ENCODE measurements at places on chromosomes 3 and 15.

- no peak for DNase-seq
Observed at GRCh38 chr3:37291275-37291700, 116.9 kb upstream of the LRRFIP2 start.

DNA sequence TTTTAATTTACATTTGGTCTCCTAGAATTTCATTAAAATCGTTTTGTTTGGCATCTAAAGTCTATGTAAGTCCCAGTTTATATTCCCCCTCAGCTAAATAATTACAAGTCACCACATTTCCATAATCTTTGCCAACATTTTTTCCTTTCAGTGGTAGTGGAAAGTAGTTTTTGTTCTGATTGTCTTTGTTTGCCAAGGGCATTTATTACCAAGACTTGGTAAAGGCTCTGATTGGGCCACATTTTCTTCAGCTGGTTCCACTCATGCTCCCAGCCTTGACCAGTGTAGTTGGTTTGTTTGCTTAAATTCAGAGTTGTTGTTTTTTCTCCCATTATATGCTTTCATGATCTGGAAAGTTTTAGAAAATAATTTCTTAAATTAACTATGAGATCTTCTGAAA, 153.4 kb upstream of the MME start:
- DNase-seq = no peak

DNA sequence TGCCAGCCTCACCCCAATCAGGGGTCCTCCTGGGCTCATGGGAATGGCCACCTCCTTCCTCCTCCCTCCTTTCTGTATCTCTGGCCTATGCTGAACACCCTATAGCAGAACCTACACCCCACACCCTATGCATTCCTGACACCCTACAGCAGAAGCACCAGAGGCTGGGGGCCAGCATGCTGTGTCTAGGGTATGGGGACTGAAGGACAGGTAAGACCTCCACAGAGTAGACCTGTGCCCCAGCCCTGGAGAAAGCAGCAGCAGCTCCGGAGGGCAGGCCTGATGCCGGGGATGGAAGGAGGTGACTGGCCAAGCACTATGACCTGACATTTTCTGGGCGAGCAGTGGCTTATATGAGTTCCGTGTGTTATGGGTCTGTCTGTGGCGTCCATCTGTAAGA, 66.9 kb downstream of the TLE3 start:
- no peak for DNase-seq

GRCh38 chr3:187450431-187451190, 82.4 kb downstream of the RTP4 start:
- DNase-seq = no peak

DNA sequence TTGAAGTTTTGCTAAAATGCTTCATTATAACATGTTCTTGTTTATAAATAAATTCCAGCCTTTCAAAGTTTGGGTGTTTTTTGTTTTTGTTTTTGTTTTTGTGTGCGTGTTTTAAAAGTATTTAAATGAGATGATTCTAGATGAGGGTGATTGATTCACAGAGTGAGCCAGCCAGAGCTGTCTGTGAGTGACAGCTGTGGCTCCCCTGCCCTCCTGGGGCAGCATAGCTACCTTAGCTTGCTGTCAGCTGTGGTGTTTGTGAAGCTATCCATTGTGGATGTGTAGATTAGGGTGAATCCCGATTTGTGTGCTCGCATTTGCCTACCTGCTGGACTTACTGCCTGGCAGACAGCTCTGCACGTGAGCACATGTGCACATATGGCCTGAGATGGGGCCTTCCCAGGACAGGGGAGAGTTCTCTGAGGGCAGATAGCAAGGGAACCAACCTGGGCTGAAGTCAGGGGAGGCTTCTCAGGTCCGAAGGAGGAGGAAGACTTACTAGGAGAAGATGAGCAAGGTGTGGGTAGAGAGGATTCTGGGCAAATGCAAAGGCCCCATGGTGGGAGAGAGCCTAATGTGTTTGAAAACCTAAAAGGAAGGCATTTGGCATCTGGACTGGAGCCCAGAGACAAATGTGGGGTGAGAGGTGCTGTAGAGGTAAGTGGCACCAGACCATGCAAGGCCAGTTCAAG, 124.2 kb downstream of the EEFSEC start:
- no peak for DNase-seq

- DNase-seq = no peak
Observed at GRCh38 chr15:93286446-93286845, 197.4 kb upstream of the RGMA start.

DNA sequence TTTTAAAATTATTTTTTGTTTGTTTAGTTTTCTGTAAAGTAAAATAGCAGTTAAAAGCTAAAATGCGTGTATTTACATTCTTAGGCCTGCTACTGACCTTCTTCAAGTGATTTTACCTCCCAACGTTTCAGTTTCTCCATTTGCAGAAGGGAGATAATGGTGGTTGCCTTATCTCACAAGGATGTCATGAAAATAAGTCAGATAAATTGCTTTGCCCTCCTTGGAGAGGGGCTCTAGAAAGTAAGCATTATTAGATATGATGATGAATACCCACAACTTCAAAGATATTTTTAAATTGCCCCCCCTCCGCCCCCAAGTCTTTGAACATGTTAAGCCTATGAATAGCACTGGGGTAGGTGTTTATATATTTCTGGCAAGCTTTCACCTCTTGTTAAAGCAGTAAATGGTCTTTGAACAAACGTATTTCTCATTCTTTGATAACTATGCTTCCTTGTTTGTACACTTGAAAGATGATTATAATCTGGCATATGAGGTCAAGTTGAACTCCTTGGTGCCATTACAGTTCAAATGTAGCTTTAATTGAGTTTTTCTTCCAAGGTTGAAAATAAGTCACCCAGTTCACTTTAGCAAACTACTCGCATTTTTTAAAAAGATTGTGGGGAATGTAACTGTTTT, 6.4 kb downstream of the TERC start:
- no peak for DNase-seq

GRCh38 chr15:70133296-70133695, 35.6 kb upstream of the TLE3 start:
- DNase-seq = no peak

DNA sequence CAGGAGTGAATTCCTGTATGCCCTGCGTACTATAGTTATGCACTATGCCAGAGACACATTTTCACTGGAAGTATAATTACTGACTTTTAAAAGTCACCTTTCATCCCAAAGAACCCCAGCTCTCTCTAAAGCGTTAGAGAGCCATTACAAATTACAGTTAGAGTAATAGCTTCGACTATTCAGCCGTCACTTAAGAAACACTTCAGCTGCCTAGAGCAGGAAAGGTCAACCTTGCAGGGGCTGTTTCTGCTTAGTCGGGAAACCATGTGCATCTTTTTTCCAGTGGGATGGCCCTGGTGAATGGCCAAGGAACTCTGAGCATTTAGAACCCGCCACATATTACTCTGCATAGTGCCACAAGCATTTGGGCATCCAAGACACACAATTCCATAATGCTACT, 235.9 kb downstream of the ARRDC4 start:
- DNase-seq = no peak

DNA sequence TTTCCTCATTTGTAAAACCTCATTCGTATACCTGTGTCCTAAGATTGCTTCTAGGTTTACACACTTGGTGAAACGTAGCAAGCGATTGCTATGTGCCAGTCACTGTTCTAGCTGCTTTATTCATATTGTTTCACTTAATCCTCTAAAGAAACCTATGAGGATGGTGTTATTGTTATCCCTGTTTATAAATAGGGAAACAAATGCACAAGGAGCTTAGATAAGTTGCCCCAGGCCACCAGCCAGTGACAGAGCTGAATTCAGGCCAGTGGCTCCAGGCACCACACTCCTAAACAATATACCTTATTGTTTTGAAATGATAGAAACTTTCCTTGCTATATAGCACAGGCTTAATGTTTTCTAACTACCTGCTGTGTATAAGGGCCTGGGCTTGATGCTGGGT, 44.0 kb downstream of the LPP start:
- no peak for DNase-seq

- DNase-seq = no peak
Observed at GRCh38 chr3:146169891-146170290, 8.9 kb upstream of the PLOD2 start.

GRCh38 chr3:44104043-44104442, 137.6 kb upstream of the TOPAZ1 start:
- no peak for DNase-seq

DNA sequence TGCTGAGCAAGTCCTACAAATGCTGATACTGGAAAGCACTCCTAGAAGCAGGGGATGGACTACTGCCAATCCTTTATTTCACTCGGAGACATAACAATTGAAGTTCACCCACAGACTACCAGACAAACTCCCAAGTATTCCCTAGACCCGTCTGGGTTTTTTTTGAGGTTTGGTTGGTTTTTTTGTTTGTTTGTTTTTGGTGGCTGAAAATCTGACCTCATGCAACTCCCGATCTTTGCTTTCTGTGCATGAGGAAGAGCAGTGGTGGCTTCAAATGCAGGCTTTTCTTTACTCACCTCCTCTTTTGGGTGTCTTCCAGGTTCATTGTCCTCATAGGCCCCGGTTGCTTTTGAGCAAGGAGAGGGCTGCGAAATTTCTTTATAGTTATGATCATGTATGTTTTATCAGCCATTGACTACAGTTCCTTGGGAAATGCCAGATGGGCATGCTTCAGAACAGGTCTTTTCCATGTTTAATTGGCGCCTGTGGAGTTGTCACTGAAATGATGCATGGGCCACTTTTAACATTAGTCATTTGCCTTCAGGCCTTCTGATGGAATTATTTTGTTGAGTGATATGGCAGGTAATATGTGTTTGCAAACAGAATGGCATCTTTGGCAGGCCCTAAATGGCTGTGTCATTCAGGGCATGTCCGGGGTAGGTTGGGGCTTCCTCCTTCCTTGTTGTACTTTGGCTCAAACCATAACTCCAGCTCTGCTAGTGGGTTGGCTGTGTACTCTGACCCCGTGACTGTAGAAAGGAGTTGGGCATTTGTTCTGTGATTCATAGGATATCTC, 81.3 kb upstream of the ZBED2 start:
- DNase-seq = no peak

DNA sequence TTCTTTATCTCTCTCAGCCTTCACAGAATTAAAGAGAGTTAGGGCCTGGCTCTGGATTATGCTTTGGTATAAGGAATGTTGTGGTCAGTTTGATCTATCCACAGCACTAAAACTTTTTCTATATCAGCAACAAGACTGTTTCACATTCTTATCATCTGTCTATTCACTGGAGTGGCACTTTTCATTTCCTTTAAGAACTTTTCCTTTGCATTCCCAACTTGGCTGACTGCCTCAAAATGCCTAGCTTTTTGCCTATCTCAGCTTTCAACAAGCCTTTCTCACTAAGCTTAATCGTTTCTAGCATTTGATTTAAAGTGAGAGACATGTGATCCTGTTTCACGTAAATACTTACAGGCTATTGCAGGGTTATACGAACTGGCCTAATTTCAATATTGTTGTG, 471.8 kb downstream of the GBE1 start:
- DNase-seq = no peak

- no peak for DNase-seq
Observed at GRCh38 chr15:40766906-40767837, 2.6 kb upstream of the C15orf62 start.

- no peak for DNase-seq
Observed at GRCh38 chr15:92662762-92663161, 7.2 kb upstream of the FAM174B start.

DNA sequence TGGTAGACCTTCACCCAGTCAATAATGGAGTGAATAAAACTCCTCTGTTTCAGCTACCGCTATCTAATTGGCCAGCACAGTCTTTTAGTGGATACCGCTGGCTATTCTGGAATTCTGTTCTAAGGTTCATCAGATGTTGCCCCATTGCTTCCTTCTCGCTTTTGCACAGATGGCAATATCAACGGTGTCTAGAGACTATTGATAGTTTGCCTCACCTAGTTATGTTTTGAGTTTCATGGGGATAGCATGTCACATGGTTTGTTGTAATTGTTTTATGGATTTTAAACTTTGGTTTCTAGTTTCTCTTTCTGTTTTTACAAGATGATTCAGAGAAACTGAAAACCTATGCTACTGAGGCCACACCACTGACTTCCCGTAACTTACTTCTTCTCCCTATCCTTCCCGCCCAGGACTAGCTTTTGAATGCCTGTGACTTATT, 2.0 kb downstream of the XRN1 start:
- DNase-seq = no peak

- no peak for DNase-seq
Observed at GRCh38 chr3:66393333-66394005, 107.4 kb downstream of the LRIG1 start.

- no peak for DNase-seq
Observed at GRCh38 chr3:124347418-124347817, 355.5 kb upstream of the ROPN1 start.

DNA sequence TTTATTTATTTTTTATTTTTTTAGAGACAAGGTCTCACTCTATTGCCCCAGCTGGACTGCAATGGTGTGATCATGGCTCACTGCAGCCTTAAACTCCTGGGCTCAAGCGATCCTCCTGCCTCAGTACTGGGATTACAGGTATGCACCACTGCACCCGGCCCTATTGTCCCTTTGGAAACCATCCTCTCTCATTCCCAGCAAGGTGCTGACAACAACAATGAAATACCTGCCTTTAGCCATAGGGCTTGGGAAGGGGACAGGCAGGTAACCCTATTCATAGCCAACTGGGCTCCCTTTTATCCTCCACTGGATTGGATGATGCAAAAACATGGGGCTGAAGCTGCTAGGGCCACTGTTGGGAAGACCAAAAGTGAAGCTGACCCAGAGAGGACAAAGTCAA, 43.1 kb downstream of the SCAP start:
- DNase-seq = no peak

GRCh38 chr3:74631351-74632140, 17.1 kb upstream of the CNTN3 start:
- DNase-seq = no peak

GRCh38 chr3:179853176-179853575, 183.6 kb downstream of the PEX5L start:
- no peak for DNase-seq

DNA sequence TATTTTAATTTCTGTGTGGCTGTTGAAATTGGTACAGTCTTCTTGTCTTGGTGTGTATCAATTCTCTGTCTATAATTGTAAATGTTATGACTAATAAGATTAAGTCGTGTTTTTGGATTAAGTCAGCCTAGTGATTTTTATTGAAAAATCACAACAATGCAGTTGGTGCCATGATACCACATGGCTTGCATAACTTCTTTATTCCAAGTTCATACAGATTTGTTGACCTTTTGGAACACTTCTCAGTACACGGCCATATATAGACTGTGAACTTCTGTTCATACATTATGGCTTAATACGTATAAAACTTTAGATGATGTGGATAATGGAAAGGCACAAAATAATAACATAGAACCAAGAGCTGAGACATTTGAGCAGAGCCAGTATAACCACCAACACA, 121.2 kb upstream of the NAALADL2 start:
- no peak for DNase-seq

GRCh38 chr3:77868725-77869124, 828.8 kb downstream of the ROBO2 start:
- DNase-seq = no peak

DNA sequence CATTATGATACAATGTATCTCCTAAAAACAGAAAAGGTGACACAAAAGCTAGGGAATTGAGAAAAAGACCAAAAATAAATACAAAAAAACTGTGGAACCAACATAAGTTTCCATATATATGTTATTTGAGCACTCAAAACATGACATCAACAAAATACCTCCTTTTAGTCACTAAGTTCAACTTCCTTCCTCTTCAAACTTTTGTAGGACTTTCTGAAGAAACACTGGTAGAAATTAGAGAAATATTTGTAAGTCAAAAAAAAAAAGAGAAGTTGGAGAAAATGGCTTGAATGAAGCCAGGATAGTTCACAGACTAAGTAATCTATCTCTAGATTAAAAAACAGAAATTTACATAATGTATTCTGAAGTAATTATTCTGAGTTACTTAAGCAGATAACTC, 208.4 kb upstream of the ALCAM start:
- no peak for DNase-seq

- DNase-seq = no peak
Observed at GRCh38 chr3:105608623-105609022, 241.9 kb downstream of the ALCAM start.

Measured in stimulated activated CD8-positive, alpha-beta memory T cell treated with anti-CD3 and anti-CD28 coated beads, Interleukin-15, amount 100 ng/mL, for 24 hours (primary cell).